ENCODE measurements at places on chromosomes 4 and X.

- no peaks in the 10 kb centered on the region for H3K36me3 ChIP-seq
- no peaks in the 10 kb centered on the region for H3K4me1 ChIP-seq
- H3K4me3 ChIP-seq, result no peak overlapping the region
- H3K27ac ChIP-seq, result no peak overlapping the region
- no peaks in the 10 kb centered on the region for H3K27me3 ChIP-seq
Observed at GRCh38 chr4:167428156-167428555, 193.9 kb upstream of the SPOCK3 start.

DNA sequence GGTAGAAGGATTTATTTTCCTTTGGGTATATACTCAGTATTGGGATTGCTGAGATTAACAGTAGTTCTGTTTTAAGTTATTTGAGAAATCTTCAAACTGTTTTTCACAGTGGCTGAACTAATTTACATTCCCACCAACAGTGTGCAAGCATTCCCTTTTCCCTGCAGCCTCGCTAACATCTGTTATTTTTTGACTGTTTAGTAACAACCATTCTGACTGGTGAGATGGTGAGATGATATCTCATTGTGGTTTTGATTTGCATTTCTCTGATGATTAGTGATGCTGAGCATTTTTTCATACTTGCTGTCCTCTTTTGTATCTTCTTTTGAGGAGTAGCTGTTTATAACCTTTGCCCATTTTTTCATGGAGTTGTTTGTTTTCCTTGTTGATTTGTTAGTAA is 457.8 kb downstream of the TRAM1L1 start:
- no peaks in the 10 kb centered on the region for H3K4me1 ChIP-seq
- no peak for DNase-seq
- H3K36me3 ChIP-seq, result no peaks in the 10 kb centered on the region
- H3K27me3 ChIP-seq, result no peaks in the 10 kb centered on the region

GRCh38 chr4:184408021-184408683 is 66.2 kb downstream of the IRF2 start:
- no peaks in the 10 kb centered on the region for H3K36me3 ChIP-seq
- no peaks in the 10 kb centered on the region for H3K4me1 ChIP-seq
- DNase-seq, result no peak
- H3K27me3 ChIP-seq, result no peaks in the 10 kb centered on the region

DNA sequence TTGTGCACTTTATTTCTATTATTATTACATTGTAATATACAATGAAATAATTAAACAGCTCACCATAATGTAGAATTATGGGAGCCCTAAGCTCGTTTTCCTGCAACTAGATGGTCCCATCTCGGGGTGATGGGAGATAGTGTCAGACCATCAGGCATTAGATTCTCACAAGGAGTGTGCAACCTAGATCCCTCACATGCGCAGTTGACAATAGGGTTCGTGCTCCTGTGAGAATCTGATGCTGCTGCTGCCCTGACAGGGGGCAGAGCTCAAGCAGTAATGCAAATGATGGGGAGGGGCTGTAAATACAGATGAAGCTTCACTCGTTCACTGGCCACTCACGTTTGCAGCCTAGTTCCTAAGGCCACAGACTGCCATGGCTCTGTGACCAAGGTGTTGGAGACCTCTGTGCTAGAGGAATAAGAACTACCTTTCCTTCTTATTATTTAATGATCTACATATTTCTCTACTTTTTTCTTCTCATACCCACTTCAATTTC is 492.9 kb upstream of the INTU start:
- H3K27ac ChIP-seq, result no peak overlapping the region
- DNase-seq, result no peak
- H3K4me1 ChIP-seq, result no peaks in the 10 kb centered on the region
- no peaks in the 10 kb centered on the region for H3K27me3 ChIP-seq

DNA sequence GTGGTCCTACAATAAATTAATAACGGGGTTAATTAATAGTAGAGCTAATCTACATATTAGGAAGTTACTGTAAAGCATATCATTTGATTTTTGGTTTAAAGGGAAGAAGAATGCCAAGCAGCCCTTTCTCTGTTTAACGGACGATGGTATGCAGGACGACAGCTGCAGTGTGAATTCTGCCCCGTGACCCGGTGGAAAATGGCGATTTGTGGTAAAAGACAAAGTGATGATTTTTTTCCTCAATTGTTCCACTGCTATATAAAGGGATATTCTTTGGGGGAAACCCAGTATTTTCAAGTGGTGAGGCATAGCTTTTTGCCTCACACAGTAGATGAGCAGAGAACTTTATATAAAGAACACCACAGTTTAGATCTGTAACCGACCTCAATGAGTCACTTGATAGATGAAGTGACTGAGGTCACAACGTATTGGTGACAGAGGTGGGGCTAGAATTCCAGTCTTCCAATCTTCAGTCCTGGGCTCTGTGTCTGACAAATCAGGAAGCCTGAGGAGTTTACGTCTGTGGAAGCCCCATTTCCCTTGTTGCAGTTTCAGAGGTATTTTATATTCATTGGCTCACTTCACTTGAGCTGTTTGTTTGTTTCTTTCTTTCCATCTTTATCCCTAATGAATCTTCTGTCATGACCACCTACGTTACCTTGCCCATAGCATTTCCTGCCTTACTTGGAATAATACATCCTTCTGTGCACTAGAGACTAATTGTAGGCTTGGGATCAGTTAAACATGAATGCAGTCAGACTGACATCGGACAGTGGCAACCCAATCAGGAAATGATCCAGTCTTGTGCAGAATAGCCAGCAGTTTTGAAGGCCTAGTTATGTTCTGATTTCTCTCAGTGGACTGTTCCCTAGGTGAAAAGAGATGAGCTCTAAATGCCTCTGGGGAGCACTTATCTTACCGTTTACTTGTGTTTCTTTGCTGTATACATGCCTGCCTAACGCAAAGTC is 30.1 kb downstream of the ZRSR2 start:
- H3K4me1 ChIP-seq, result no peaks in the 10 kb centered on the region
- no peak overlapping the region for H3K4me3 ChIP-seq
- no peaks in the 10 kb centered on the region for H3K27me3 ChIP-seq
- H3K36me3 ChIP-seq, result no peaks in the 10 kb centered on the region
- no peak overlapping the region for H3K27ac ChIP-seq
- no peak for DNase-seq

DNA sequence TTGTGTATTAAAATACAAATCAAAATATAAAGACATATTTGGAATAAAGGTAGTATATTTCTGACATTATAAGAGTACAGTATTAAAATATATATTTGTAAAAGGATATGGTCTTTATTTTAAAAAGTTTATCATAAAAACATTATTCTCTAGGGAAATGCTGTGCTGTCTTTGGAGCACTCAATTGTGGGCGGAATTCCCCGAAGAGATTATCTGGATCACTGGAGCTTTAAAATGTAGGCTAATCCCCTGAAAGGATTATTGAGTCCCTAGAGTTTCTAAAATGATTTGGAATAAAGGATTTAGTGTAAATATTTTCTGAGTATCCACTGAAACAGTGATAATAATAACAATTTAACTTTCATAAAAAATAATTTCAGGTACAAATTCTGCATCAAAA is 1239.4 kb downstream of the TECRL start:
- no peaks in the 10 kb centered on the region for H3K27me3 ChIP-seq
- H3K4me1 ChIP-seq, result no peaks in the 10 kb centered on the region
- no peaks in the 10 kb centered on the region for H3K36me3 ChIP-seq
- H3K27ac ChIP-seq, result no peak overlapping the region

DNA sequence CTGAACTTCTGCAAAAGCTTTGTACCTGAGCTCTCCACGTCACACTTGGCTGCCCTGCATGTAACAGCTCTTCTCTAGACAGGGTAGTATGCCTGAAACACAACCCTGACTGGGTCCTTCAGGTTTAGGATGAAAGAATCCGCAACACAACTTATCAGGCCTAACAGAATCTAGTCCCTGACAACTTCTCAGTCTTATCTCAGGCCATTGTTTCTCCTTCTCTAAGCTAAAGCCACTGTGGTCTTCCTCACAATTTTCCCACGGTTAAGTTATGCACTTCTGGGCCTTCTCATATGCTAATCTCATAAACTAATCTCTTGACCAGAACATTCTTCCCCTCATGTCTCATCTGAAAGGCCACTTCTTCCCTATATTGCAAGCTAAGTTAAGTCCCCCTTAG is 10.8 kb upstream of the TMPRSS11B start:
- no peaks in the 10 kb centered on the region for H3K36me3 ChIP-seq
- no peaks in the 10 kb centered on the region for H3K4me1 ChIP-seq
- H3K27ac ChIP-seq, result no peak overlapping the region
- no peak for DNase-seq

DNA sequence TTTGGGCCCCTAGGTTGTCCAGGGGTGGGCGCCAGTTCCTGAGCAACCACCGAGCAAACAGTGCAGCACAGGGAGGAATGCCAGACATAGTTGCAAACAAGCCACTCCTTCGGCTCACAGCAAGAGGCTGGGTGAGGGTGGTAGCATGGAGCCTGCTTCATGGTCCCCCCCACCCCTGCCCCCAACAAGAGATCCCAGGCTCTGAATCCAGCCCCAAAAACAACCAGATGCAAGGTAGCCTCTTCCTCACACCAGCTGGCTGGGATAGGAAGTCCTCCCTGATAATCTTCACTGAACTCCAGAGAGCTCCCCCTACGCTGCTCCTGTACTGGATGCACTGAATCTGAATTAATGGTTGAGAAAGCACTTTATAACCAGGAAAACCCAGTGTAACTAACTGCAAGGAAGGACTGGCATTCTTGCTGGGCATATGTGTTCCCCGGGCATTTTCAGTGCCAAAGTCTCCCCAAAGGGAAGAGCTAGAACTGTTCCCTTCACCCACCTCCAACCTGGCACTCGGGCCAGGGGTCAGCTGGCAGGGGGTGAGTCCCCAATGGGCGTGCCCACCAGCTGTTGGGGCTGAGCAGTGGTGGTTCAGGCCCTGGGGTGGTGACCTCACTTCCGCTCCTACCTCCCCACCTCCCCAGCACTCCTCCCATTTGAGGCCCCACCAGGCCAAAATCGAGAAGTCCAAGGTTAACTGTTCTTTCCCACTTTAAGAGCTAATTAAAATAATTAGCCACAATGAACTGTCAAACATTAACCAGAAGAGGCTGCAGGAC is 1.5 kb downstream of the ELF4 start:
- peaks cover 54% of the 10 kb centered on the region for H3K4me1 ChIP-seq
- no peaks in the 10 kb centered on the region for H3K36me3 ChIP-seq
- peak overlapping the region; percentile 90 for H3K27ac ChIP-seq
- no peak for DNase-seq
- peak overlapping the region; percentile 77 for H3K4me3 ChIP-seq
- H3K27me3 ChIP-seq, result no peaks in the 10 kb centered on the region

DNA sequence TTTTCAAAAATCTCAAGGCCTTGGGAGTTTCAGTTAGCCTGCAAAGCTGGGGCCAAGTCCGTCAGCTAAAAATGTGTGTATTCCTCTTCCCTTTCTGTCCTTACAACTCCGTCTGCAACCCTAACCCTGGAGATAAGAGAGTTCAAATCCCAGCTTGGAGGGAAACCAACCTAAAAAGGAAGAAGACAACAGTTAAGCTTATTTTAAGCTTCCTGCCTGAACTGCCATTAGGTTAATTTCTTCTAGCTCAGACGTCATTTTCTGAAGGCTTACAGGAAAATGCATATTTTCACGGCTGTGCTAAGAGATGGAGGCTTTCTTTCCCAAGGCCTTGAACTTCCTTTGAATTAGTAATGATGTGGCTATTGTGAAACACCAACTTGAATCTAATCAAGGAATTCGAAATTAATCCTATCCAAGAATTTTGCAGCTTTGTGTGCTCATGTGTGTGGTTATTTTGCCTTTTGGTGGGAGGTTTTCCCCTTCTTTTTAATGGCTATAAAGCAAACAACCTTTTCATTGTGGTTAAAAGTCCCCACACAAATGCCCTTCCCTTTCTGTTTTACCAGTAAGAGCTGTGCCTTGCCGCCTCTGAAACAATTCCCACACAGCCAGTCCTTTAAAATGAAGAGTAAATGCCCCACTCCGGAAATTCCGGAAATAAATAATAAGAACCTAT is 103.5 kb downstream of the IRF2 start:
- H3K4me3 ChIP-seq, result no peak overlapping the region
- H3K27ac ChIP-seq, result no peak overlapping the region
- H3K4me1 ChIP-seq, result no peaks in the 10 kb centered on the region
- no peaks in the 10 kb centered on the region for H3K27me3 ChIP-seq

DNA sequence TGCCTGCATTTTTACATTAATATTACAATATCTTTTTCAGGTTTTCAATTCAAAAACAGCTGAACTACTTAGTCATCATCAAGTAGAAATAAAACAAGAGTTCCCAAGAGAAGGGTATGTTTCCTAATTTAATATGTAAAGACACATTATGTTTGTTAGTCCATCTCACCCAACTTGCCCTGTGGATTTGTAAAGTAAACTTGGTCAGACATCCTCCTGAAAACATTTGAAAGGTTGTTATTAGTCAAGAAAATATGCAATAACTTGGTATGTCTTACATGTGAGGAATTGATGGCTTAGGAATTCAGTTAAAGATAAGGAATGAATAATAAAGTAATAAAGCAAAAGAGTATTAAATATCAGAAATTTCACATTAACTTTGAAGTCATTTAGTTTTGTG is 12.2 kb downstream of the GK start:
- no peaks in the 10 kb centered on the region for H3K4me1 ChIP-seq
- H3K27ac ChIP-seq, result no peak overlapping the region
- no peak overlapping the region for H3K4me3 ChIP-seq
- H3K36me3 ChIP-seq, result no peaks in the 10 kb centered on the region
- no peaks in the 10 kb centered on the region for H3K27me3 ChIP-seq

DNA sequence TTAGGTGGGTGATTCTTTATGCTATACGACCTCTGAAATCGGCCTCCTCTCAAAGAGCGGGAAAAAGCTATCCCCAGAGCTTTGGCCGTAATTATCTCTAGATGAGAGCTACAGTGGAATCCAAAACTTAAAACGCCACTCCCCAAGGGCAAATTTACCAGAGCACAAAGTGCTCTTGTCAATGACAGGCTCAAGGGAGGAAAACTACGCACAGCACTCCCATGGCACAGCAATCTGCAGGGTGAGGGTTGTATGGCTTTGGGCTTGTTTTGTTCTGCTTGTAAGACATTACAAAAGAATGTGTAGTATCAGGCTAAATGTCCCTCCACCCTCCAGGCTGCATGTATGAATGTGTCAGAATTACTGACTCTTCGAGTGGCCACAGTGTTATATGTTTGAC is 44.0 kb downstream of the ARHGEF6 start:
- H3K4me1 ChIP-seq, result peaks cover under 1% of the 10 kb centered on the region
- no peaks in the 10 kb centered on the region for H3K27me3 ChIP-seq
- H3K36me3 ChIP-seq, result no peaks in the 10 kb centered on the region
- DNase-seq, result no peak
- H3K4me3 ChIP-seq, result no peak overlapping the region

DNA sequence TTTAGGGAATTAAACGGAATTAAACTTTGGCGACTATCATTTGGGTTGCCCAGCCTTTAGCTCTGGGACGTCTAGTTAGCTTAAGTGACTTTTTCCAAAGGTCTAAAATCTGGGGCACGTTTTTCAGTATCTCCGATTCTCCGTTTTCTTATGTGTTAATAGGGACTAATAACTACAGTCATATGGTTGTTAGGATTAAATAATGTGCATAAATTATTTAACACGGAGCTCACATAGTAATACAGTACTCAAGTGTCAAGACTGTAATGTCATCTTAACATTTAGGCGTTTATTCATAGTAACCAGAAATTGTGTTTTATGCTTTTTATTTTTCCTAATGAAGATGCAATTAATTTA is 466 bp upstream of the CCNA2 start:
- peaks cover 29% of the 10 kb centered on the region for H3K36me3 ChIP-seq
- peak overlapping the region; percentile 91 for H3K4me3 ChIP-seq
- DNase-seq, result no peak
- no peaks in the 10 kb centered on the region for H3K27me3 ChIP-seq
- H3K4me1 ChIP-seq, result peaks cover 11% of the 10 kb centered on the region

GRCh38 chr4:86481440-86481839 is 112.7 kb upstream of the PTPN13 start:
- H3K4me3 ChIP-seq, result no peak overlapping the region
- no peak for DNase-seq

GRCh38 chr4:40909363-40909876 is 159.7 kb downstream of the NSUN7 start:
- DNase-seq, result peak; percentile 72
- H3K27me3 ChIP-seq, result no peaks in the 10 kb centered on the region
- H3K27ac ChIP-seq, result peak overlapping the region; percentile 54
- H3K4me1 ChIP-seq, result peaks cover 17% of the 10 kb centered on the region
